Activated CD8-positive, alpha-beta memory T cell treated with anti-CD3 and anti-CD28 coated beads for 24 hours (primary cell): ENCODE measurements at places on chromosomes 2 and 18.

DNA sequence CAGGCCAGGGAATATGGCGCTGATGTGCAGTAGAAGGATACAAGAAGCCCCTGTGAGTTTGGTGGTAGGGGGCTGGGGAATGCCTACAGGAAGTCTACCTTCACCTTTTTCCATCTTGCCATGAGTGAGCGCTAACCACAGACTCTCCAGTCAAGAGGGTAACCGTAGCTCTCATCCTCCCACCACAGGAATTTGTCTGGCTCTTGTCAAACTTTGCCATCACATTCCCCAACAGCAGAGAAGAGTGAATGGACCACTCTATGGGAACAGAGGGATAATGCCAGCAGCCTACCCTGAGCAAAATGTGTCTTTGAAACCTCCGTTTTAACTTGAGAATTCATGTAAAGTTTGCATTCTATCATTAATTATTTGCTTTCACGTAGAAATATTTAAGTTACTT lies 168.3 kb downstream of the NRP2 start:
- DNase-seq, result no peak

GRCh38 chr2:7627583-7627982 lies 710.4 kb downstream of the RNF144A start:
- DNase-seq, result no peak

DNA sequence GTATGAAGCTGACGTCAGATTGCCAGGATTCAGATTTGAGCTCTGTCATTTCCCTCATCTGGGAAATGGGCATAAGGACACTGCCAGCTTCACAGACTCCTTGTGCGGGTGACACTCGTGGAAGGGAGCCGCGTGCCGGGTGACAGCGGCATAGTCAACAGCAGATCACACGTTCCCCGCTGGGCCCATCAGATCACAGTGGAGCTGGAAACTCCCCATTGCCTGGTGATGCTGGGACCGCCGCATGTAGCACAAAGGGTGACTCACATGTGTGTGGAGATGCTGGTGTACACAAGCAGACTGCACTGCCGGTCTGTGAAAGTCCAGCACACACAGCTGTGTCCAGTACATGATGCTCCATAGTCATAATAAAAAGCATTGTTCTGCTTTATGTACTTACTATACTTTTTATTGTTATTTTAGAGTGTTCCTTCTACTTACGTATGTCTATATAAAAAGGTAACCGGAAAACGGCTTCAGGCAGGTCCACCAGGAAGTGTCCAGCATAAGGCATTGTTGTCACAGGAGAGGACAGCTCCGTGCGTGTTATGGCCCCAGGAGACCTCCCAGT lies 31.8 kb downstream of the SALL3 start:
- DNase-seq, result no peak

DNA sequence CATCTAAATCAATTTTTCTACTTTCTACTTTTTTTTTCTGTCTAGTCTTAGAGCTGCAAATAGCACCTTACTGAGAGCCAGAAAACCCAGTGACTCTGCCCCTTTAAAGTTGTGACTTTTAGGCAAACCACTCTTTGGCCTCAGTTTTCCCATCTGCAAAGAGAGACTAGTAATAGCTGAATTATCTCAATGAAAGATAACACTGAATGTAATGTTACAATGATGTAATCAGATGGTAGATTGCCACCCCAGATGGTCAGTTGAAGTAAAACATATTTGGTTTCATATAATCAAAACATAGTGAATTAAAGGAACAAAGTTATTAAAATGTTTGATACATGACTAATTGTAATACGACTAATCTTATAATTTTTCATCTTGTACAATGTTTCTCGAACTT lies 5.0 kb upstream of the APCDD1 start:
- DNase-seq, result no peak
